Naive thymus-derived CD8-positive, alpha-beta T cell (primary cell): ENCODE measurements at places on chromosomes 11 and 22.

DNA sequence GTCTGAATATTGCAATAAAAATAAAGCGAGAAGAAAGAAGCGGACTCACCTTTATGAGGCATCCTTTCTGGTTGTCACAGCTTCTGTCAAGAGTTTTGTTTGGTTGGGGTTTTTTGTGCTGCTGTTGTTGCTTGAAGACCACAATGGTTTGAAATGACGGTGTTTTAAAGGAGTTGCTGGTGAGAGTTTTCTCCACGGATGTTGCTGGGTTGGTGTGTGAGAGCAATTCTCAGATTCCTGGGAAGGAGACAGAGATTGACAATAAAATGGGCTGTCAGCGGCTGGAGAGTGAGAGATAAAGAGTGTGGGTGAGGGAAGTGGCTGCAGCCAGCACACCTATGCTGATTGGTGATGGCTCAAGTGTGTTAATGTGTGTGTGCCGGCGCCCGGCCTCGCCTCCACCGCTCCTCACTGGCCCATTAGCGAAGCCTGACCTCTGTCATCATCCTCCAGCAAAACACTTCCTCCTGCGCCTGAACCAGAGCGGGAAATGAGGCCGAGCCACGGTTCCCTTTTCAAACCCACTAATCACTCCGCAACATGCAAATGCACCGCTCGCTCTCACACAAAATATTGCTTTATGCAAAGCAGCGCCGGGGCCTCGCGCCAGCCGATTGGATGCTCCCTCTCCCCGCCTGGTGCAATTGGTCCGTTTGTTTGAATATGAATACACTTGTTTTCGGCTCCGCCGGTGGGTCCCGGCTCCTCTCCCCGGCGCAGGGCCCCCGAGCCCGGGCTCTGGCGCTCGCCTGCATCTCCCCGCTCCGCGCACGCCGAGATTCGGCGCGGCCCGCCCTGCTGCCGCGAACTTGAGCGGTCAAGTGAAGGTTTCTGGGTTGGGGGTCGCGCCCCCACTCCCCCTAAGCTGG is at the start of gene PAX6:
PAX6 (minus strand) TSS at position 544 of the 869 bp plus-strand sequence. CDS start 4,911 bp downstream, outside the sequence.
- H3K27ac ChIP-seq = no peak within 1 kb of the TSS
- H3K4me1 ChIP-seq = peaks cover 59% of the 10 kb centered on the region
- H3K36me3 ChIP-seq = peaks cover 7% of the 10 kb centered on the region
- peak within 1 kb of the TSS; percentile 84 for H3K4me3 ChIP-seq
- peak; percentile 36 for DNase-seq

GRCh38 chr22:30697975-30698374 is 3.3 kb downstream of the OSBP2 start:
- H3K27me3 ChIP-seq = no peaks in the 10 kb centered on the region
- DNase-seq = no peak
- no peaks in the 10 kb centered on the region for H3K36me3 ChIP-seq

- peaks cover 6% of the 10 kb centered on the region for H3K4me1 ChIP-seq
- H3K36me3 ChIP-seq = no peaks in the 10 kb centered on the region
- no peak overlapping the region for H3K27ac ChIP-seq
- H3K27me3 ChIP-seq = no peaks in the 10 kb centered on the region
- H3K4me3 ChIP-seq = no peak overlapping the region
Measured at GRCh38 chr22:19988965-19989724, 27.5 kb downstream of the ARVCF start.

DNA sequence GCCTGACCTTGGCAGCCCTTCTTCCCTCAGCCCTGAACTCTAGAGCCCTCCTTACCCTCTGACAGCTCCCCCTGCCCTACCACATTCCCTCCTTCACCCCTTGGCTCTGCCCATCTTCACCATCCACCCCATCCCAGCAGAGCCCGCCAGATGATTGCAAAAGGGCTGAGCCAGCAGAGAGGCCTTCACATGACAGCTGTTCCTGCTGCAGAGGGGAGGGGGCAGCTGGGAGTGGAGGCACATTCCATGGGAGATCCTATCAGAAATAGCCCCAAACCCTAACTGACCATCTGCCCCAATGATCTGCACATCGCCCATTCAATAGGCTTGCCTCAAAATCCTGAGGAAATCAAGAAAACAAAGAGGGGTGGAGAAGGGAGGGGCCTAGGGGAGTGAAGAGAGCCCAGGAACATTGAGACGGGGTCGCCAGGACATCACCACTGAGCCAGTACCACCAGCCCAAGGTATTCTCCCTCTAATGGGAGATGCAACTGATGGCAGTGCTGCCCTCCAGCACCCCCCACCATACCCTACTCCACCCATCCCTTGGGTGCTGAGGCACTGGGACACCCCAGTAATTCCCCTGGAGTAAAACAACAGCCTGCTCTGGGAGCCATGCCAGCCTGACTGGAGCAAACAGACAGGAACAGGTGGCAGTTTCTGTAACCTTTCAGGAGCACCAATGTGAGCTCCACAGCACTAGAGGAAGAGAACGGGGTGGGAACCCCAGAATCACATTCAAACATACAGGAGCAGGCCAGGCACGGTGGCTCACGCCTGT is 8.0 kb upstream of the AHNAK start:
- H3K27me3 ChIP-seq = no peaks in the 10 kb centered on the region
- peak overlapping the region; percentile 98 for H3K27ac ChIP-seq
- peaks cover 10% of the 10 kb centered on the region for H3K36me3 ChIP-seq

DNA sequence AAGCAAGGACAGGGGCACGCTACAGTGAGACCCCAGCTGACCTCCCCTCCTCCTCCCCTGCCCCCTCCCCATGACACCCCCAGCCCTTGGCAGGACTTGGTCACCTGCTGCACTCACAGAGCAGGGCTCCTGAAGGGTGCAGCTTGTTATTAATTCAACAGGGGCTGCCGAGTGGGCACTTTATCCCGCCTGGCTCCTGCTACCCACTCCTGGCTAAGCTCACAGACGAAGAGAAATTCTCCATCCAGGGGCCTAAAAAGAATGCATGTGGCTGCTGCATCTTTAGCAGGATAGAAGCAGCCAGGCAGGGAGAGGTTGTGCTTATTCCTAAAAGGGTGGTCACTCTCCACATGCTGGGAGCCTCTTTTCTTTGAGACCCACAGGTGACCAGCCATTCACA is 40.3 kb downstream of the GALNT18 start:
- no peak for DNase-seq
- no peak overlapping the region for H3K27ac ChIP-seq
- no peaks in the 10 kb centered on the region for H3K36me3 ChIP-seq
- no peaks in the 10 kb centered on the region for H3K4me1 ChIP-seq
- H3K27me3 ChIP-seq = no peaks in the 10 kb centered on the region
- no peak overlapping the region for H3K4me3 ChIP-seq
